OCI-LY7 (cell line): ENCODE measurements at places on chromosomes 3 and 15.
A peak's percentile ranks its signal among the peaks of the same experiment; 100 is the strongest.

DNA sequence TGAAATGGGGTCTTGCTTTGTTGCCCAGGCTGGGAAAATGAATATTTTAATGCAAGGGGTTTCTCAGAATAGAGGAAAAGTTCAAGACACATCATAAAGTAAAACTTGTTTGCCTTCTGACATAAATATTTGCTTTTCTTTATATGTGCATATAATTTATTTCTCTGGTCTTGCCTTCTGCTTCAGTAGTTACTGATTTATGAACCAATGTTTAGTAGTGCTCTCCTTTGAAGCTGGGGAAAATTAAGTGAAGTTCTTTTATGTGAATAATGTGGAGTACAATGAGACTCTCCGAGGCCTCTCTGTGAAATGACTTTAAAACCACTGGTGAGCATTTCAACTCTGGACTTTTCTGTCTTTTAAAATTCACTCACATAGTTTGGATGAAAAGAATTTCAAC lies 55.6 kb downstream of the MAGI1 start:
- DNase-seq = no peak

DNA sequence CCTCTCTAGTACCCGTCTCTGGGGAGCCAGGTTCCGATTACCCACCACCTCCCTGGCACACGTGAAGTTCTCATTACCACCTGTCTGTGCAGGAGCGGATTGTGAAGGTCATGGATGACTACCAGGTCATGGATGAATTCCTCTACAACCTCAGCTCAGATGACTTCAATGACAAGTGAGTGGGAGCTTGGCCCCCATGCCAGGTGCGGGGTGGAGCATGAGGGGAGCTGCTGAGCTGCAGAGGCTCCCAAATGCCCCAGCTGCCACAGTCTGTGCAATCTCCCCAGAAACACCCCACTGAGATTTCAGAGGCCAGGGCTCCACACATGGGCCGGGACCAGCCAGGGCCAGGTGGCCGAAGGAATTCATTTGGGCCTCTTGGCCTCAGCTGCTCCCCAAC lies 34.3 kb downstream of the DNAH1 start:
- peak; percentile 75 for DNase-seq

- DNase-seq = no peak
These were observed 7.9 kb downstream of the RAP2B start for GRCh38 chr3:153169793-153170383.

GRCh38 chr15:100926971-100927756 lies 8.0 kb downstream of the LRRK1 start:
- DNase-seq = peak; percentile 96

DNA sequence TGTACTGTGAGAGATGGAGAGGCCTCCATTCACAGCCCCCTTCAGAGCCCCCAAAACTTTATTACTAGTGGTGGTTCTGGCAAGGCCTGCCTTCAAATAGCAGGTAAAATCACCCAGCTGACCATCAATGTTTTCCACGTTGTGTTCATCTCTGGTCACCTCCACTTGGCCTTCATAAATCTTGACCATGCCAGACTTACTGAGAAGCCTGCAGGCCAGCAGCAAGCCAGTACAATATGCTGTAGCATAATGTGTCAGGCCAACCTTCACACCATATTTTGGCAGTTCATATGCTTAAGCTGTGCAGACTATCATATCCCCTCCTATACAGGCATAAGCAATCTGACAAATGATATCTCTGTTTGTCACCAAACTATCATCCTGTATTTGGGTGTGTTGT lies 62.1 kb downstream of the ZNF621 start:
- no peak for DNase-seq

- no peak for DNase-seq
These were observed 93.7 kb downstream of the NPTN start for GRCh38 chr15:73539212-73540128.

- DNase-seq = peak; percentile 48
These were observed 770.2 kb upstream of the ALCAM start for GRCh38 chr3:104596551-104596950.

DNA sequence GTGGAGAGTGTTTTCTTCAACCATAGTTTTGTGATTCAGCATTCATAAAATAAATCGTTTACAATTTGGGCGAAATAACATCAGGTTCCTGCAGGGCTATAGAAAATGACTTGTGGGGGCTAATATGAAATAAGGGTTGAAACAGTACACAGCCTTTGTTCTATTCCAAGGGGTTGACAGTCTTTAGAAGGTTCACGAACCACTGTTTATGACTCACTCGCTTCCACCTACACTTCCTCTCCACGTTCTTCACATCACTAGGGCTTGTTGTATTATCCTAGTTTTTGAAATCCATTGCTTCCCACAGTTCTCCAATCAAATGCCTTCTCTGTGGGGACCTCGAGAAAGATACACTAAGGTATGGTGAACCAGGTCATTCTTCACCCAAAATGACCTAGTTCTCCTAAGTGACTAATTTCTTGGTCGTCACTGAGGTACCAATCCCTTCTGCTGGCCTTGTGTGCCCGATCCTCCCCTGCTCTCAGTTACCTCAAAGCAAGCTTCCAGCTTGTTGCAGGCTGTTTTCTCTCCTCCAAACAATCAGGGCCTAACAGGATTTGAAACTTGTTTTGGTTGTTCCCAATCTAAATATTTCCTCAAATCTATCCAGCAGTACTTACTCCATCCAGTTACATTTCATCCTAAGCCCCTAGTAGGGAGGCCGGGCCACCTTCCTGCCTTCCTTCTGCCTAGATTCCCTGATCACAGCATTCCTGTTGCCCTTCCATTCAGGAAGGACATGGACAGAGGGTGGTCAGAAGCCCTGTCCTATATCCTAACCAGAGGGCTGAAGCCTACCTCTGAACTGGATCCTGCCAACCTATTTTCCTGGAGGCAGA lies 23.1 kb upstream of the TBL1XR1 start:
- DNase-seq = no peak

DNA sequence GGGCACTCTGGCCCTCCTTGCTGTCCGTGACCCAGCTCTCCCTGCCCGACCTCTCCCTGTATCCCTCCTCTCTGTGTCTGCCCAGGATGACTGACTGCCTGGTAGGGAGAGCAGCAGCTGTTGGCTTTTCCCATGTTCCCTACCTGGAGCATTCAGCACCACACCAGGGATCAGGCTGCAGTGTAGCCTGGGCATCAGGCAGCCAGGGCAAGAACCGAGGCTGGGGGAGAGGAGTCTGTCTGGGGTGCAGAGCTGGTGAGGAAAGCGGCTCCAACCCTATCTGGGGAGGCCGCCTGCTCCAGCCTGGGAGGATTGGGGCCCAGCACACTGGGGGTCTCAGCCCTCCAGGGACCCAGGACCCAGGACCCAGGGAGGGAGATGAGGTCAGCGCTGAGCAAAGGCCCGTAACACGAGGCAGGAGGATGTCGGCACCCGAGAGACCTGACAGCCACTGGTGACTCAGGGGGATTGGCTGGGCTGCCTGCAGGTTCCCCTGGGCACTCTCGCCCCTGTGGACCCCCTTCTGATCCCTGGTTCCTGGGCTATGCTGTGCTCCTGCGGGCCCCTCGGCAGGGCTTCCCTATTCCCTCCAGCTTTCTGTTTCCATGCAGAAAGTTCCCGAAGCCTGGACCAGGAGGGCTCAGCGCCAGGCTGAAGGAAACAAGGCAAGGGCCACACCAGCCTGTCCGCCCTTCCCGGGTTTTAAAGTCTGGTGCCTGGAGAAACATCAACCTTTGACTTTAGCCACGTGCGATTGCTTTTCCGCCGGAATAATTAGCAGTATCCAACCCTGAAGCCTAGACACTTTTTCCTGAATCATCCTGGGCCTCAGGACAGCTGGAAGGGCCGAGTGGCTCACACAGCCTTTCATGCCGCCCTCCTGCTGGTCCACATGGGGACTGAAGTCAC lies 128.2 kb upstream of the MEF2A start:
- DNase-seq = no peak

DNA sequence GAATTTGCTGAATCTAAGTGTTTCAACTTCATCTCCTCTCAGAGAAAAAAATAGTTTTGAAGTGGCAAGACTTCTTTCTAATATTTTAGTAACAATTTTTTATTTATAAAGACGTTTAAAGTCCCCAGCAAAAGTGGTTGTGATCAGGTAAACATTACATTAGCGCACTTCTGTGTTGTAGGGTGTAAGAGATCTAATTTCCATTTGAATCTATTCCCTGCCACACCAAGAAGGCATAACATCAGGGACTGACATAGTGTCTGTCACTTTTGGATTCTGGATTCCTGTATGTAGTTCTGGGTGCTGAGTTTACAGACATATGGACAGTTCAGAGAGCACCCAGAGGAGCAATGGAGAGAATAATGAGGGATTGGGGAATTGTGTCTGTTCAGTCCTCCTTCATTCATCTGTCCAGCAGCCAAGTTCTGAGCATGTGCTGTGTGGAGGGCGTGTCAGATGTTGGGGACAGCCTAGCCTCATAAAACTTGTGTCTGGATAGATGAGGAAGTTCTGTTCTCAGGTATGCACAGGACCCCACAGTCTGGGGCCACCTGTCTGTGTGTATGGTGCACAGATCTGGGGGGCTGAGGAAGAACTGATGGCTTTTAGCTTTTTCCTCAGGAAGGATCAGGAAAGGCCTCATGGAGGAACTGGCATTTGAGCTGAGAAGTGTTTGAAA lies 65.6 kb downstream of the MAP2K5 start:
- no peak for DNase-seq

- no peak for DNase-seq
These were observed 427.1 kb upstream of the C2CD4B start for GRCh38 chr15:62591842-62592838.

DNA sequence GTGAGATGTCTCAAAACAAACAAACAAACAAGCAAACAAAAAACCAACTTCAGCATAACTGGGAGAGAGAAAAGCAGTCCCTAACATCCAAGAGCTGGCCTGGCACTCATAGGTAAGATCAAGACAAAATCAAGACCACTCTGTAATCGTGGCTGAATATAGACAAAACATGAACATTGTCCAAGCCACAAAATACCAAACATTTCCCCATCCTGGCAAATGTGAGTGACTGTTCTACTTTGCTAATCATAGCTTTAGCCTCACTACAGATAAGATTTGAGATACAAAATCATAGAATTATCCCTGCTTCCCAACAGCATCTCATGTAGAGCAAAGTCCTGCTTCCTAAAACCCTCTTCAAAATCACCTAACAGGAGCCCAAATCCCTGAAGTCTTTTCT lies 116.7 kb upstream of the PRTG start:
- DNase-seq = no peak

- no peak for DNase-seq
These were observed 106.7 kb downstream of the ZIC4 start for GRCh38 chr3:147299656-147300055.

GRCh38 chr3:27342267-27342666 lies 26.9 kb downstream of the NEK10 start:
- DNase-seq = no peak

DNA sequence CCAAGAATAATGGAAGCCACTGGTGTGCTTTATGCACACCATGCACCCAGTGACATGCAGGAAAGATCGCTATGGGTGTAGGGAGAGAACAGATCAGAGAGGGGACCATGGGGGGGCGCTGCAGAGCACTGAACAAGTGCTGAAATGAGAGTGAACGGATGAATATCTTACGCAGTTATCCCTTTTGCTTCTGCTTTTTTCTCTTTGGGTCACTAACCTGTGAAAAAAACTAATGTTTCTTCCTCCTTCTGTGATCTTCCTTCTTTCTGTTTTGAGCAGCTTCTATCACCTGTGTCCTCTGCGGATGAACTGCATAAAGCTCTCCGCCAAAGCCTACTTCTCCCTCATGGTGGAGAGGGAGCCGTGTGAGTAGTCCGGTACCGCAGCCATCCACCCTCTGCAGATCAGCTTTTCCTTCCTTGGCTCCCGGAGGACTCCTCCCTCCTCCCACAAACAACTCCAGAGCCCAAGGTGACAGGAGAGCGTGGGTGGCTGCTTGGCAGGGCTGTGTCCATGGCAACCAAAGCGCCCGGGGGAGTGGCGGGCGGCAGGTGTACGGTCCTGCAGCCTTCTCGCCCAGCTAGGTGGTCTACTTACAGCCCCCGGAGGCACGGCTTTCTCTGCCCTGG lies 106.2 kb downstream of the DGKG start:
- peak; percentile 73 for DNase-seq

GRCh38 chr3:107394502-107394901 lies 17.3 kb downstream of the CCDC54 start:
- no peak for DNase-seq

- DNase-seq = no peak
These were observed 301.4 kb downstream of the OCA2 start for GRCh38 chr15:27797765-27798164.

- no peak for DNase-seq
These were observed 10.1 kb downstream of the SEMA7A start for GRCh38 chr15:74423431-74424257.

DNA sequence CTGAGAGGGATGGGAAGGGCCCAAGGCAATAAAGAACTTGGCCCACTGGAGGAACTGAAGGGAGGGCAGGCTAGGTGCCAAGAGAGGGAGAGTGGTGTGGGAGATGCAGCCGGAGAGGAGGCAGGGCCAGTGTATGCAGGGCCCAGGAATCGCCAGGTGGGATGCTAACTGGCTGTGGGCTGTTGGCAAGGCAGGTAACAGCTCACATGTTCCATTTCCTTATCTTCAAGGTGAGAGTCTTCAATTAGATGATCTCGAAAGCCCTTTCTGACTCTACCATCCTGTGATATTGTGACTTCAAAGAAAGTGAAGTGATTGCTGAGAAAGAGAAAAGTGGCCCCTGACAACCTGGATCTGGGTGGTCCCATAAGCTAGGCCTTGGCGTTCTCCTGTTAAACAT lies 49.0 kb downstream of the CASR start:
- no peak for DNase-seq

DNA sequence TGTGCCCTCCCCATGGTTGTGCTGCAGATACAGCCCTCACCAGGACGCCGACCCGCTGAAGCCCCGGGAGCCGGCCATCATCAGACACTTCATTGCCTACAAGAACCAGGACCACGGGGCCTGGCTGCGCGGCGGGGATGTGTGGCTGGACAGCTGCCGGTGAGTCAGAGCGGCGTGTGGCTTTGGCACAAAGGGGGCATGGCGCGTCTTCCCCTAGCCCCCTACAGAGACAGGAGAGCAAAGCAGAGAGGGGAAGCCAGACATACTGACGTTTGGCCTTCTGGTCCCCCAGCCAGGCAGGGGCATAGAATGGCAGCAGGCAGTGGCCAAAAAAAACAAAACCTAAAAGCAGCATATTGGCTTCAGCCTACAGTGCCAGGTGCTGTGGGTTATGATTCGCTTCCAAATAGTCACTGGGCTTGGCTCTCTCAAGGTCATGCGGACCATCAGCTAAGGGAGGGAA lies 64.0 kb downstream of the MESD start:
- DNase-seq = no peak

- DNase-seq = peak; percentile 13
These were observed 110.1 kb downstream of the DNAH12 start for GRCh38 chr3:57434041-57434440.

DNA sequence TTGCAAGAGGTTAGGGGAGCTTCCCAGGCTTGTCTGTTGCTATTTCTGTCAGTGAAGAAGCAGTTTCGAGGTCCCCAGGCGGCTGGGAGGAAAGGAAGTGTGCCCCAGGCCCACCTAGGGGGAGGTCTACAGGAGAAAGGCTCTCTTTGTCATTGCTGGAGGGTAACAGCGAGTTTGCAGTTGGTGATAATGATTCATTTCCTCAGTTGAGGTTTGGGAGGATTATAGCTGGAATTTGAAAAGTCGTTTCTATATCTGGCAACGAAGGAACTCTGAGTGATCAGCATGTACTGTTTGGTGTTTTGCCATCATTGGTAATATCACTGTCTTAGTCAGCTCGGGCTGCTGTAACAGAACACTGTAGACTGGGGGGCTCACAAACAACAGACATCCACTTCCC lies 65.5 kb upstream of the UBE3A start:
- no peak for DNase-seq

GRCh38 chr3:4983739-4984510 lies 4.7 kb downstream of the BHLHE40 start:
- peak; percentile 62 for DNase-seq
